Right renal cortex interstitium (tissue), 3 donors: ENCODE measurements at places on chromosomes 7 and 10. TPM values are rescaled to one million over a fixed set of nuclear protein-coding genes. Genes with fewer than 3 reads are reported as not detected.

Gene MKI67
- polyA plus RNA-seq, result 47.5 TPM

Gene TMEM229A
- 0.12 TPM for polyA plus RNA-seq

Gene ACTL6B
- polyA plus RNA-seq, result not detected

Gene HOXA1
- polyA plus RNA-seq, result 2.5 TPM

Gene SPDYE5
- polyA plus RNA-seq, result 1.2 TPM

Gene AFAP1L2
- 48.0 TPM for polyA plus RNA-seq

Gene PDLIM1
- 89.0 TPM for polyA plus RNA-seq

Gene NFKB2
- polyA plus RNA-seq, result 15.7 TPM

Gene TRIM74
- polyA plus RNA-seq, result 0.78 TPM

Gene NKX2-3
- not detected for polyA plus RNA-seq

Gene SH2D4B
- polyA plus RNA-seq, result 0.14 TPM

Gene SPDYE16
- 1.0 TPM for polyA plus RNA-seq

Gene FOXI2
- 1.5 TPM for polyA plus RNA-seq

Gene OIT3
- 3.2 TPM for polyA plus RNA-seq

Gene TRIM8
- 127 TPM for polyA plus RNA-seq

Gene AZGP1
- 48.4 TPM for polyA plus RNA-seq

Gene CNOT4
- polyA plus RNA-seq, result 30.0 TPM

Gene CDNF
- polyA plus RNA-seq, result 2.6 TPM

Gene MOGAT3
- polyA plus RNA-seq, result 0.96 TPM

Gene CTAGE4
- polyA plus RNA-seq, result 2.6 TPM

Gene NCF1
- polyA plus RNA-seq, result 1.7 TPM

Gene CD36
- 34.3 TPM for polyA plus RNA-seq

Gene LRRC17
- polyA plus RNA-seq, result 92.7 TPM

Gene PCDH15
- polyA plus RNA-seq, result 5.1 TPM

Gene TSC22D4
- polyA plus RNA-seq, result 35.0 TPM

Gene DPYSL4
- polyA plus RNA-seq, result 12.8 TPM

Gene LEP
- polyA plus RNA-seq, result 0.42 TPM

Gene PDE6C
- polyA plus RNA-seq, result 0.40 TPM

Gene CRTAC1
- 22.0 TPM for polyA plus RNA-seq

Gene WEE2
- polyA plus RNA-seq, result 0.19 TPM

Gene FZD1
- polyA plus RNA-seq, result 60.4 TPM

Gene TMEM213
- 48.0 TPM for polyA plus RNA-seq

Gene TFR2
- polyA plus RNA-seq, result 0.78 TPM

Gene UPK3BL1
- polyA plus RNA-seq, result 11.4 TPM

Gene CCDC172
- not detected for polyA plus RNA-seq

Gene ITIH5
- 24.2 TPM for polyA plus RNA-seq

Gene PNLIPRP1
- polyA plus RNA-seq, result 0.21 TPM

Gene NXPH1
- not detected for polyA plus RNA-seq

Gene HMX3
- polyA plus RNA-seq, result not detected

Gene ASB10
- not detected for polyA plus RNA-seq

Gene TRAPPC14
- polyA plus RNA-seq, result 16.1 TPM

Gene ARMS2
- 0.19 TPM for polyA plus RNA-seq

Gene HECTD2
- polyA plus RNA-seq, result 29.1 TPM

Gene OPN1SW
- polyA plus RNA-seq, result 1.8 TPM

Gene VPS26A
- 85.5 TPM for polyA plus RNA-seq

Gene ZNF804B
- 0.46 TPM for polyA plus RNA-seq

Gene UBE2D1
- 40.1 TPM for polyA plus RNA-seq

Gene PTPRE
- polyA plus RNA-seq, result 6.0 TPM

Gene TUBB8
- polyA plus RNA-seq, result 0.50 TPM

Gene LIPM
- polyA plus RNA-seq, result not detected

Gene INMT
- 1.3 TPM for polyA plus RNA-seq
